ENCODE measurements at places on chromosomes 2 and 18. TPM values are rescaled to one million over a fixed set of nuclear protein-coding genes. Genes with fewer than 3 reads are reported as not detected.

IKZF2 gene
- 0.09 TPM for total RNA-seq

CHCHD5 gene
- 67.5 TPM for total RNA-seq

LIPG gene
- 0.32 TPM for total RNA-seq

NMUR1 gene
- total RNA-seq, result not detected

TDRD15 gene
- not detected for total RNA-seq

LRATD1 gene
- total RNA-seq, result 0.07 TPM

TEX44 gene
- total RNA-seq, result not detected

KIDINS220 gene
- 14.9 TPM for total RNA-seq

BCL11A gene
- not detected for total RNA-seq

UGT1A8 gene
- not detected for total RNA-seq

ACTG2 gene
- not detected for total RNA-seq

CHST9 gene
- not detected for total RNA-seq

NPPC gene
- total RNA-seq, result 0.41 TPM

HES6 gene
- total RNA-seq, result 7.5 TPM

LIMS3 gene
- not detected for total RNA-seq

NTSR2 gene
- total RNA-seq, result not detected

NR4A2 gene
- total RNA-seq, result 2.4 TPM

ATP5F1A gene
- 315 TPM for total RNA-seq

LCT gene
- not detected for total RNA-seq

TUBB6 gene
- total RNA-seq, result 207 TPM

ERFE gene
- total RNA-seq, result 9.1 TPM

MYO5B gene
- 12.8 TPM for total RNA-seq

ANKAR gene
- 1.3 TPM for total RNA-seq

OR6B2 gene
- total RNA-seq, result not detected

FAHD2A gene
- 25.5 TPM for total RNA-seq

LOXHD1 gene
- total RNA-seq, result not detected

CLEC4F gene
- total RNA-seq, result not detected
